ENCODE measurements at places on chromosomes 11 and 22.

DNA sequence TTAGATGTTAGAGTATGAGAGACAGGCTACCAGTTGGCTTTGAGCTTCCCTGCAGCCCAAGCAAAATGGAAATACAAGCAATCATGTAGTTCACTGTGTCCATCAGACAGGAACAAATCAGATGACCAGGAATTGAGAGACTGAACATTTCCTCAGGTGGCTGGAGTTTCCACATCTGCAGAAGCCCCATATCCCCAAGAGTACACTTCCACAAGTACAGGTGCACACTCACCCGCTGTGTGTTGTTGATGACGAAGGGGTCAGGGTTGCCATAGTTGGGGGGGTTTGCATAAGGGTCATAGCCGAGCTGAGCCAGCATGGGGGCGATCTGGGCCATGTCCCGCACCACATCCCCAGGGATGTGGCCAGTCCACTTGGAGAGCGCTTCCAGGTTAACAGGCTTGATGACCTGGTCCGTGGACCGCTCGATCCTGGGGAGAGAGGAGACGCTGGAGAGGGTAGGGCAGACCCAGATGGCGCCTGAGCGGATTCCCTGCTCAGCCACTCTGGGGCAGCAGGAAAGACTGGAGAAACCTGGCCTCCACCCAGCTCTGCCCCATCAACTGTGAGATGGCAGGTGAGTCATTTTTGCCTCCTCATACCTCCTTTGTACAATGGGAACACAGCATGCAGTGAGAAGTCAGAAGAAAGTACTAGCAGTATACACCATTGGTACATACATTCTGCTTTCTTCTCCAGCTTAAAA is 23.9 kb upstream of the TFIP11 start:
- no peak for DNase-seq

GRCh38 chr11:64802370-64803157 is 450 bp downstream of the MAP4K2 start:
- DNase-seq, result no peak

DNA sequence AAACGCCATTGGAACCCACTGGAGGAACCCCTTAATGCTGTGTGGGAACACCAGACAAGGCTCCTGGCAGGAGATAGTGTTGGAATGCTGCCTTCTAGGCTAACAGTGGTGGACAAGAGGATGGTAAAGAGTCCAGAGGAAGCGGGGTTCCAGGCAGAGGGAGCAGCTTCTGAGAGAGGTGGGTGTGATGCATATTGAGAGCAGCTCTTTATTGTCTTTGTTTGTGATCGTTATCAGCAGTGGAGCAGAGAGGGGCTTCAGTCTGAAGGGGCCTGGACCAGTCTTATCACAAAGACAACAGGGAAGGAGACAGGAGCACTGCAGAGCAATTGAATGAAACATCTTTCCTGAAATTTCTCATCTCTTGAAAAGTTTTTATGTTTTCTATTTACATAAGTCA is 106.8 kb upstream of the PLET1 start:
- no peak for DNase-seq

- no peak for DNase-seq
Measured at GRCh38 chr22:44184006-44184405, 3.3 kb downstream of the PARVG start.

- DNase-seq, result no peak
Measured at GRCh38 chr11:9066433-9066925, 24.9 kb downstream of the SCUBE2 start.

GRCh38 chr11:113885897-113886296 is 10.5 kb upstream of the USP28 start:
- no peak for DNase-seq

GRCh38 chr11:76800466-76801200 is 17.5 kb downstream of the TSKU start:
- no peak for DNase-seq

DNA sequence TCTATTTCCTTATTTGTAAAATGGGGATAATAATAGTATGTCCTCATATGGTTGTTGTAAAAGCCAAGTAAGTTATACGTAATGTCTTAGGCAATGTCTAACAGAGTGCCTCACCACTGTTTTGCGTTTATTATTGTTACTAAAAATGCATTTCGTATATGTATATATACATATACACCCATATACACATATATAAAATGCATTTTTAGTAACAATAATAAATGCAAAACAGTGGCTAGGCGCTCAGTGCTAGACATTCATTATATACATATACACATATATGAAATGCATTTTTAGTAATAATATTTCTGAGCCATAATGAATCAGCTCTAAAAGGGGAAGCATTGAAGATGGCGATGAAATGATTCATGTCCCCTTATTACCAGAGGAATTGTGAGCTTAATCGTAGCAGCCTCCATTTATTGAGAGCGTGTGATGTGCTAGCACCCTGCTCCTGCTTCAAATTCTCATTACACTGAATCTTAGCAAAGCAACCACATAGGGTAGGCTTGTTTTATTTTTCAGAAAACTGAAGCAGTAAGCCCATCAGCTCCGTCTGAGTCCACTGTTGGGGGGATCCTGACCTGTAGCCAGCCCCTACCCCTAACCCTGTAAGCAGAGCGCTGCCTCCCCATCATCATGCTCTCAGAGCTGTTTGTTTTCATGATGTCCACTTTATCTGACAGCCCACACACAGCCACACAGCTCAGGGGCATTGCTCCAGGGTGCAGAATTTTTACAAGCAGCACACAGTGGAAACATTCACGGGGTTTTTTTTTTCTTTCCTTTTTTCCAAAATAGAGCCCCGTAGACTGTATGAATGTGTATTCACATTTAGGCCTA is 97.1 kb upstream of the NAV2 start:
- no peak for DNase-seq

- no peak for DNase-seq
Measured at GRCh38 chr11:62069374-62069773, 54.4 kb upstream of the INCENP start.

GRCh38 chr11:68213135-68213515 is at the start of gene KMT5B:
Gene KMT5B (minus strand): TSS chr11:68213296. CDS start chr11:68190076, 23,220 bp downstream.
- no peak for DNase-seq

- no peak for DNase-seq
Measured at GRCh38 chr11:13857828-13858227, 104.7 kb upstream of the SPON1 start.

- no peak for DNase-seq
Measured at GRCh38 chr11:77747381-77747969, 73.0 kb downstream of the RSF1 start.

GRCh38 chr22:48936391-48936790 is 891.3 kb downstream of the BRD1 start:
- DNase-seq, result no peak

DNA sequence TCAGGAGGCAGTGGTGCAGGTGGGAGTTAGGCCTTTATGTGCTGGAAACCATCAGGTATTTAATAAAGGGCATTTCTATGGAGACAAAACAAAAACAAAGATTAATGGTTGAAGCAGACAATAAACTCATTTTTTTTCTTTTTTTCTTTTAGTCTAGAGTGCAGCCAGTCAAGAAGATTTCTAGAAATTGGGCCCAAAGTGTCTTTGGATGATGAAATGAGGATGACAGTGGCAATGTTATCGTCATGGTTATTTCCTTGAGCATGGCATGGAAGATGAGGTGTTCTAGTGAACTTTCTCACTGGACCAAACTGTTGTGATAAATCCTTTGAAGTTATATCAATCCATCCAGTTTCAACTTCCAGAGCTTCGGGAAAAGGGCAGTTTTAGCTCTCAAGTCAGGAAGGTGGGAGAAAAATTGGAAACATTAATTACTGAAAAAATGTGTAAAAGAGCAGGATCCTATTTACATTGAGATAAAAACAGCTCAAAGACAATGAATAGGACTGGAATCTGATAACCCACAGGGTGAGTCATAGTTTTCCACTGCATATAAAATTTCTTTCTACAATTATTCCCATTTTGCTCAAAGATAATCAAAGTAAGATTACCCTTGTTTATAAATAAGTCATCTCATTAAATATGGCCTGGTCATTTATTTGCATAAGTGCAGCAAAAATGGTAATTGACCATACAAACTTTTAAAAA is 33.0 kb downstream of the PRR5L start:
- DNase-seq, result no peak

GRCh38 chr22:36237462-36238372 is 1.6 kb downstream of the APOL2 start:
- no peak for DNase-seq

DNA sequence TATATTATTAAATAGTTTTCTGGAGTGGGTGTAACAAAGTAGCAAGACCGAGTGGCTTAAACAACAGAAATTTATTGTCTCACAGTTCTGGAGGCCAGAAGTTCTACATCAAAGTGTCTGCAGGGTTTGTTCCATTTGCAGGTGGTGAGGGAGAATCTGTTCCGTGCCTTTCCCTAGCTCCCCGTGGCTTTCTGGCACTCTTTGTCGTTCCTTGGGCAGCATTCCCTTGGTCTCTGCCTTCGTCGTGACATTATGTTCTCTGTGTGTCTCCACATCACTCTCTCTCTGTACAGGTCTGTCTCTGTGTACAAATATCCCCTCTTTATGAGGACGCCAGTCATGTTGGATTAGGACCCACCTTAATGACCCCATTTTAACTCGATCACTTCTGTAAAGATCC is 38.2 kb downstream of the LDLRAD3 start:
- no peak for DNase-seq

- no peak for DNase-seq
Measured at GRCh38 chr22:38417252-38418060, 37.5 kb downstream of the KCNJ4 start.

GRCh38 chr11:11463405-11463804 is 110.4 kb upstream of the CSNK2A3 start:
- DNase-seq, result no peak

GRCh38 chr11:82810326-82810725 is 76.7 kb upstream of the FAM181B start:
- DNase-seq, result no peak

GRCh38 chr22:32444068-32444467 is 20.2 kb downstream of the BPIFC start:
- no peak for DNase-seq

DNA sequence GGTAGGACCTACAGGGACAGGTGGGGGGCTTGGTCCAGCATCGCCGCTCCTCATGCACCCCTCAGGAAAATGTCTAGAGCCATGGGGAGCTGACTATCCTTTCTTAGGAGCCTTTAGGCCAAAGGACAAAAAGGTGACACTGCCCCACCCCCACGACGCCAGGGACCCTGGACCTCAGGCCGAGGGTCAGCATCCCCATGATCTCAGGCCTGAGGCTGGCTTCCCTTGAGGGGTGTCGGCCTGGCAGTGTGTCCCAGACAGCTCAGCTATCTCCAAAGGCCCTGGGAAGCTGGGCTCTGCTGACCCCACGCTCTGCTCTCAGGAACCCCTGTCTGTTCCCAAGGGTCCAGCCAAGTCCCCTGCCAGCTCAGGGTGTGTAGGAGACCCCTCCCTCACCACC is 16.3 kb downstream of the MRGPRG start:
- DNase-seq, result no peak

DNA sequence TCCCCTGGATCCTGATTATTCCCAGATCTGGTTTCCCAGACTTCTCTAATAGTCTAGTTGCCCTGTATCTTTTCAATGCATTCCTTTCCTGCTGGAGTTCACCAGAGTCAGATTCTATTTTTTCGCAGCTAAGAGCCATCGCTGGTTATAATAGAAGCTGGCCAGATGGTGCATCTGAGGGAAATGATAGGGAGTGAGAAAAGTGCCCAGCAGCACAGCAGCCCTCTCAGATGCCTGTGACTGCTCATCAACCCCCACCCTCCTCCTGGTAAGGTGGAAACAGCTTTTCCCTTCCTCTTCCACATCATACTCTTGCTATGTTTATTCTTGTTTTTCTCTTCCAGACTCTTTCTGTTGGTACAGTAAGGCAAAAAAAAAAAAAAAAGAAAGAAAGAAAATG is 12.8 kb downstream of the OR8A1 start:
- no peak for DNase-seq

- DNase-seq, result no peak
Measured at GRCh38 chr11:109071712-109072524, 350.1 kb upstream of the C11orf87 start.

DNA sequence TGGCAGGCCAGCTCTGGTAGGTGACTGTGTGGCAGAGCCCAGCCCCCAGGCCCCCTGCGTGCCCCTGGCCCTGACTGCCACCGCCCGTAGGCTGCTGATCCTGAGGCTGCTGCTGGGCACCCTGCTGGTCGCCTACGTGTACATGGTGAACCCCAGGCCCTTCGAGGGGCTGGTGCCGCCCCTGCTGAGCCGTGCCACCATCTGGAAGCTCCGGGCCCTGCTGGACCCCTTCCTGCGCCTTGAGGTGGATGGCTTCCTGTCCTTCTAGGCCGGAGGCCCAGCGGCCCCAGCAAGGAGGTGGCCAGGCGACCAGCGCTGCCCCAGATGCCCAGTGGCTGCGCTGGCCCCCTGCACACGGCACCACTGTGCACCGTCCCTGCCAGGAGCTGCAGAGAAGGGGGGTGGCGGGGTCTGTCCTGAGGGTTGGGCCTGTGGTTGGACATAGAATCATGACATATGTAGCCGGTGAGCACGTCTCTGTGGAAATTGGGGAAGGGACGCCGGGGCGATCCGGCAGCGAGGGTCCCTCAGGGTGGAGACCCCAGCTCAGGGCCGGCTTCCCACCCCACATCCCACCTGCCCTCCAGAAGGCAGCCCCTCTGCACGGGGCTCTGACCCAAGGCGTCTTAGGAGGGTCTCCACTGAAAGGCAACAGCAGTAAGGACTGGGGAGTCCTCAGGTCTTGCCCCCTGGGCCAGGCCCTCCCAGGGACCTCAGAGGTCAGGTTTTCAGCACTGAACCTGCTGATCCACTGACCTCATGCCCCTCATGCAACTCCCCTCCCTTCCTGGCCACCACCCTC is 185.4 kb downstream of the IGLL1 start:
- DNase-seq, result no peak

GRCh38 chr11:92198268-92198667 is 26.4 kb upstream of the FAT3 start:
- no peak for DNase-seq

- no peak for DNase-seq
Measured at GRCh38 chr11:2383852-2384804, 7.0 kb downstream of the CD81 start.

- no peak for DNase-seq
Measured at GRCh38 chr11:12172493-12173013, 62.2 kb downstream of the MICAL2 start.

DNA sequence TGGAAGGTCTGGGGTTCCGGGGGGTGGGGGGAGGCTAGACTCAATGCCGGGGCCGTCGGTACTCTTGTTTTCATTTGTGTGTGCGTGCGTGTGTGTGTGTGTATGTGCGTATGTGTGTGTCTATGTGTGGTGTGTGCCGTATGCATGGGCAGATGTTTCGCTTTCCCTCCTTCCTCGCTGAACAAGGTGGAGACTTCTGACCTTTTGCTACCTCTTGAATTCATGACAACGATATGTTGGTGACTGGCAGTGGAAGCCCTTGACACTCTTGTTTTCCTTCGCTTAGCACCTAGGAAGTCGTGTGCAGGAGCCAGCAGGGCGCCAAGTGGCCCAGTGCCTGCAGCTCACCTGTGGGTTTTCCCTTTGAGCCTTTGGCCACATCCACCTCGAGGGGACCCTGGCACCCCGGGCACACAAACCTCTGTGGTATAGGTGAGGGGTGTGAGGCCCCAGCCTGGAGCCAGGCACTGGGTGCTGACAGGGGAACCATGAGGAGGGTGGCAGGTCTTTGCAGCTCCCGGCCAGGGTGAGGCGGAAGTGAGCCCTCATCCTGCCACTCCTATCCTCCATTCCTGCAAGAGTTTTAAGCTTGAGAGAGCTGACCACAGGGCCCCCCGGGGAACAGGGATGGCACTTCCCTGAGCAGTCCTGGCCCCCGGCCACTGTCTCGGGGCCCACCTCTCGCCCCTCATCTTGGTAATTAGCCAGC is 19.3 kb upstream of the TMEM191C start:
- DNase-seq, result no peak
